ENCODE measurements at places on chromosomes 5 and 9.
A peak's percentile ranks its signal among the peaks of the same experiment; 100 is the strongest.

GRCh38 chr5:91271999-91272398 lies 111.1 kb downstream of the ARRDC3 start:
- no peak for DNase-seq

DNA sequence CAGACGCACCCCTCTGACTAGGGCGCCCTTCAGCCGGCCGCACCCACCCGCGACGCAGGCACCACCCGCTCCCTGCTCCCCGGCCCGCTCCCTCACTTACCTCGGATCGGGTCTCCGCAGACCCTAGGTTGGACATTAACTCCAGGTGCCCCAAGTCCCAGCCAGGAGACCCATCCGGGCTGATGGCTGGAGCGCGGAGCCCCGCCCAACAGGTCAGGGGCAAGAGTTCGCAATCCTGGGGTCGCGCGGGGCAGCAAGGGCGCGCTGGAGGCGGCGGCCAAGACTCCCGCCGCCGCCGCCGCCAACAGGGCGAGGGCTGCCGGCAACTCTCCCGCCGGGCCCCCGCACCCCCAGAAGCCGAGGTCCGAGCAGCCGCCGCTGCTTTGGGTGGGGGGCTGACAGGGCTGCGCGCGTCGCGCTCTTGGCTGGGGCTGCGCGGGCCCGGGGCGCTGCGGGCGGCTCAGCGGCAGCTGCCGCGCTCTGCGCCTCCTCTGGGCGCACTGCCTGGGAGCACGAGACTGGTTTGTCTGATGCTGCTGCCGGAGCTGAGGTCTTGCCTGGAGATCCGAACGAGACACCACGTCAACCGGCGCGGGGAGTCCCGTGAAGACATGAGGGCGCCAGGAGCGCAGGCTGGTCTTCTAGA lies at the start of gene GDNF:
Gene GDNF (minus strand): TSS at position 635 of the 646 bp plus-strand sequence. CDS start 5,245 bp downstream, outside the sequence.
- DNase-seq: peak; percentile 69

DNA sequence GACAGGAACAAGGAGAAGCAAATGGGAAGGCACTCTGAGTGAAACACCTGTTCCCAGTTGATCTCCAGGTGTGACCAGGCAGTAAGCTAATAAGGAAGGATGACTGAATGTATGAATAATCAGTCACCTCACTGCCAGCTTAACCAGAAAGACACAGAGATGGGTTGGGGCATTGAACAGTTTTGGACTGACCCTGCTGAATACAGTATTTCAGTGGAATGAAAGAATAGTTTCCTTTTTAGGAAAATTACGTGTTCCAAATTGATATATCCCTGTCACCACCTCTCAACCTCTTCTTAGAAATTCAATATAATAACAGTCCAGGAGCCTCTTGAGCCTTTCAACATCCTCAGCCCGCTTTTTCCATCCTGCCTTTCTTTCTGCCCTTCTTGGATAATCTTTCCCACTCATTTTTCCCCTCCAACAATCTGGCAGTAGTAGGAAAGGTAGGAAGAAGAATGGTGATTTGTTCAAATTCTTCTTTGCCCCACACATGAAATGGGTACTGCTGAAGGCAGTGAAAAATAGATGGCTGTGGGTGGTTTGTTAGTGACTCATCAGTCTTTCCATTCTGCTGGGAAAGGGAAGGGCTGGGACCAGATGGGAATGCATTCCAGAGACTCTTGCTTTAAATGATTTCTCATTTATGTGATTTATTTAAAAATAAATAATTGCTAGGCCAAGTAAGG lies 117.9 kb downstream of the ZSWIM6 start:
- peak; percentile 65 for DNase-seq

- no peak for DNase-seq
Measured at GRCh38 chr5:128358826-128359225, 179.2 kb downstream of the FBN2 start.

- no peak for DNase-seq
Measured at GRCh38 chr9:5820425-5820824, 12.5 kb downstream of the ERMP1 start.

GRCh38 chr5:111602817-111603445 lies 90.6 kb upstream of the STARD4 start:
- DNase-seq: no peak

GRCh38 chr9:105360344-105360743 lies 87.5 kb upstream of the FSD1L start:
- DNase-seq: no peak

GRCh38 chr9:128495296-128495695 lies 9.2 kb upstream of the GLE1 start:
- DNase-seq: no peak
